DMS79 (cell line): ENCODE measurements at places on chromosomes 12 and 14.
A peak's percentile ranks its signal among the peaks of the same experiment; 100 is the strongest.

GRCh38 chr12:57456145-57456700 is 1.1 kb downstream of the INHBE start:
- peak; percentile 28 for DNase-seq

GRCh38 chr12:127660961-127661360 is 606.0 kb upstream of the TMEM132C start:
- DNase-seq = no peak

DNA sequence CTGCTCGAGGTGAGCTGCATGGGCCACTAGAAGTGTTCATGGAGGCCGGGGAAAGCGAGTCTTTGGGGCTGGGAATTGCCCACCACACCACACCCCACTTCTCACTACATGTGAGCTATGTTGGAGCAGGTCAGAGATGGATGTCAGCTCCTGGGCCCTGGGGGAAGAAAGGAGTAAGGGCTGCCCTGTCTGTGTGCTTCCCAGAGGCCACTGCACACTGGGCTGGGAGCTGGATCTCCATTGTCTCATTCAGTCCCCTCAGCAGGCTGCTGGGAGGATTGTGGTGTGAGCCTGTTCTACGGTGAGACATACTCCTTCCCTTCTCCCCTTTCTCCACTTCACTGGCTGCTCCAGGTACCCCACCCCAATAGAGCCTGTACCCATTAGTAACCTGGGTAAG is 10.5 kb downstream of the FIGNL2 start:
- DNase-seq = no peak

- no peak for DNase-seq
These were observed 37.8 kb downstream of the PHETA1 start for GRCh38 chr12:111330800-111331752.

GRCh38 chr12:52401926-52402325 is 4.2 kb downstream of the KRT82 start:
- no peak for DNase-seq

DNA sequence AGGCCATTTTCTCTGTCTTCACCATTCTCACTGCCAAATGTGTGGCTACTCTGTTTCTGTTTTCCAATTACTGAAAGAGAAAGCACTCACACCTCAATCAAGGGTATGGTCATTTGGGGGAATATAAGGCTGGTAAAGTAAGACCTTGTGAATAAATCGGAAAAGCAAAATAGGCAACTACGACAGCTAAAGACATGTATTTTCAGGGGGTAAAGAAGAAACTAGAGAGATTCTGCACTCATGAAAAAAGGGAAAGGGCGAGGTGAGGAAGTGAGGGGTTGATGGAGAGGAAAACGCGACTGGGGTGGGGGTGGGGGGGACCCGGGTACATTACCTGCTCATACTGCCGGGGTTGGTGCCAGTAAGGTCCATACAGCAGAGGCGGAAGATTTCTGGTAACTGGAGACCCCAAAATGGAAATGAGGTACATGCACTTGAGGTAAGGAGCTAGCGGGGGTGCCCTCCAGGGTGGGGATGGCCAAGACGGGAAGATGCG is 19.3 kb downstream of the CHD8 start:
- DNase-seq = no peak
